GM12891 (cell line): ENCODE measurements at places on chromosomes 1 and 21.

DNA sequence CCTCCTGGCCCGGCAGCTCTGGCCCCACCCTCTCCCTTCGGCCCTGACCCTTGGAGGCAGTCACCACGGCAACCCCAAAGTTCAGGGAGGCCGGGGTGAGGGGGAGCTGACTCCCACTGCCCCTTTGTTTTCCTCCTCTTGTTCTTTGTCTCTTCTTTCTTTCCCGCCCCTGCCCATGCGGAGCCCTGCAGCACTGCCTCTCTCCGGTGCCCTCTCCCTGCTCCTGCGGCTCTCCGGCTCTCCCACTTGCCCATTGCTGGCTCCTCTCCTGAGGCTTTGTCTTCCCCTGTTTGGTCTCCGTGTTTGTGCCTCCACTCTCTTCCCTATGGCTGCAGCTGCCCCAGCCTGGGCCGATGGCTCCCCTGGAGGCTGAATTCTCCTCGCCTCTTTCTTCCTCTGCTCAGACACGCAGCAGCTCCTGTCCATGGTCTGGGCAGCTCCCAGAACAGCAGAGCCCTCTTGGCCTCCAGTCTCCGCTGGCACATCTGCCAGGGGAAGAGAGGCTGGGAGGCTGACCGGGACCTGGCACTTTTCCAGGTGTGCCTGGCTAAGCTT is 5.8 kb downstream of the CELSR2 start:
- no peak for DNase-seq

DNA sequence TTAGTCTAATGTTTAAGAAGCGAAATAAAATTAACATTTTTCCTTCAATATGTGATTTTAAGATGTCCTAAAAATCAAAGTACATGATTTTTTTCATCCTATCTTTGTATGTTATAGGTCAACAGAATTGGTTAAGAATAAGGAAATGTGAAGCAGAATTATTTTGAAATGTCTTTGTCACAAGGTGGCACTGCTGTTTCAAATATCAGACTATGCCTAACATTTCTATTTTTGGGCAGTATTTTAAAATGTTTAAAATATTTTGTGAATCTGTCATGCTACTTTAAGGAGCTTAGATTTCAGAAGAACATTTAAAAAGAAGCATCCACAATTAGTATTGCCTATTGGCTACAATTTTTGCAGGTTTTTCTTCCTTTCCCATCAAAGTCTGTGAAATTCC is 38.7 kb downstream of the AMY1C start:
- DNase-seq: no peak

- no peak for DNase-seq
Observed at GRCh38 chr21:32587120-32587519, 1.8 kb upstream of the TCP10L start.

- DNase-seq: no peak
Observed at GRCh38 chr1:119046785-119047438, 58.8 kb upstream of the TBX15 start.

GRCh38 chr1:28792644-28793121 is 19.3 kb upstream of the OPRD1 start:
- DNase-seq: no peak

DNA sequence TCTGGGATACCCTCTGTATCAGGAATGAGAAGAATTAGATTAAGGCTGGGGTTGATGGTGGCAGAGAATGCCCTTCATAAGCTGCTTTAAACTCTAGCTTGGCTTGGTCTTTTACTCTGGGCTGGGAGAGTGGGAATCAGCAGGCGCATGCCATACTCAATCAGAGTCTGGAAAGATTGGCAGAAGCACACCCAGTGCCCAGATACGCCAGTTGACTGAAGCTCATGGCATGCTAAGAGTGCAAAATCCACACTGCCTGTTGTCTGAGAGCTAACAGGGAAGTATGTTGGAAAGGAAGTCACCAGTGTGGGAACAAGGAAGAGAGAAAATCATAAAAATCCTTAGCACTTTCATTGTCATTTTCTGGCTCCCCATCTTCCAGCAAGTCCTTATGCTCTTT is 53.0 kb downstream of the HMCN1 start:
- no peak for DNase-seq

DNA sequence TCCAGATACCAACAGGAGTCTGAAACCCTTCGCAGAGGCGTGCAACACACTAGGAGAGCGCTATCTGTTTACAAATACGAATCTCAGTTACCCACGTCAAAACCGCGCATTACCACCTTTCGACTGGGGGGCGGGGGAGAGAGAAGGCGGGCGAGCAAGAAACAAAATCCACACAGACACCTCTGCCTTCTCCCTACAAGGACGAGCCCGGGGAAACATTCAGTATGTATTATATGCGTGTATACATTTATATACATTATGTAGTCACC is 722 bp downstream of the TUT4 start:
- DNase-seq: peak; percentile 21
